Spinal cord (tissue), 10 donors: ENCODE measurements at places on chromosomes 12 and 14. TPM values are rescaled to one million over a fixed set of nuclear protein-coding genes. Genes with fewer than 3 reads are reported as not detected.

INSM2 gene
- 1.5 TPM for total RNA-seq

GRCh38 chr12:4293966-4294505 lies 20.5 kb downstream of the CCND2 start:
- no peaks in the 10 kb centered on the region for H3K27me3 ChIP-seq
- peaks cover 26% of the 10 kb centered on the region for H3K36me3 ChIP-seq
- no peak for DNase-seq
- peak overlapping the region; percentile 11 for H3K27ac ChIP-seq
- no peak overlapping the region for H3K4me3 ChIP-seq

DNA sequence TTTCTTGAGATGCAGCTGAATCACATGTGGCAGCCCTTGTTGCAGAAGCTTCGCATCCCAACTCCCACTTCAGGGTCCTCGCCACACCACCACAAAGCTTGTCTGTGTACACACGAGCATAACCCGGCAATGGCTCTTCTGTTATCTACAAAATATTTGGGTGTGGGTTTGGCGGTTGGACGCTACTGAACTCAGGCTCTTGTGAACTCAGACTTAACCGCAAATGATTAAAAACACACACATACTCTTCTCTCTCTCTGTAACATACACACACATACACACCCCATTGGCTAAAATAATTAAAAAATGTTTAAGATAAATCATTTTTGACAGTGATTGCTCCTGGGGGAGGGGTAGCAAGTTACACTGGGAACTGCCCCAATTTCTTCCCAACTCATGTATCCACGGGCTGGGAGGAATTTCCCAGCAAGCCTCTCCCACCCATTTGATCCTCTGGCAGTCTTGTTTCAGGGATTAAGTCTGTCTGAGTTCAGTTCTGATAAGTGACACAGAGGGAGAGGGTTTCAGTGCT lies 63.7 kb upstream of the MANSC4 start:
- DNase-seq: no peak
- no peak overlapping the region for H3K27ac ChIP-seq
- no peaks in the 10 kb centered on the region for H3K4me1 ChIP-seq
- no peak overlapping the region for H3K4me3 ChIP-seq
- H3K27me3 ChIP-seq: no peaks in the 10 kb centered on the region

FIGNL2 gene
- total RNA-seq: 0.40 TPM

DNA sequence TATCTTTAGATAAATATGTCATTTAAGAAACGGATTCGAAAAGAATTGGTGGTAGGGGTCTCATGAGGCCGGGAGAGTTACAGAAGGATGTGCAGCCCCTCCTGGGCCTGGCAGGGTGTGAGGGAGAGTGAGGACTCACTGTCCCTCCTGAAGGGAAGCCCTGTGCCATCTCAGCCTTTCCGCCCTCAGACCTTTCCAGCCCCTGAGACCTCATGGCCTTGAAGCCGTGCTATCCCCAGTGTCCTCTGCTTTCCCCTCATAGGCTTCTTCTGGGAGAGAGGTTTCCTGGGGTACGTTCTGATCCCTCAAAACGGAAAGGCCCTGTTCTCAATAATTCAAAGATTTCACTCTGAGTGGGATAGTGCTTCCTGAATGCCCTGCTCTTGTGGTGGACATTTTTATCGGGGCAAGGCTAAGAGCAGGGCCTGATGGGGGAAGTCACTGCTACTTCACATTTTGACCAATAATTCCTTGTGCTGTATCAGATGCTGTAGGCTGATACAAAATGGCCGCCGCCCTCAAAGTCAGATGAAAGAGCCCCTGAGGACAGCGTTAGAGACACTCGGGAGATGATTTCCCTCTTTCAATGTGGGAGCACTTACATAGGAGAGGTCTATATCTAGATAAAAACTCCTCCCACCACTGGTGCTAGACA lies 1.3 kb downstream of the CD4 start:
- no peaks in the 10 kb centered on the region for H3K36me3 ChIP-seq
- no peak overlapping the region for H3K4me3 ChIP-seq
- no peaks in the 10 kb centered on the region for H3K27me3 ChIP-seq
- H3K4me1 ChIP-seq: peaks cover 17% of the 10 kb centered on the region
- H3K27ac ChIP-seq: no peak overlapping the region

DNA sequence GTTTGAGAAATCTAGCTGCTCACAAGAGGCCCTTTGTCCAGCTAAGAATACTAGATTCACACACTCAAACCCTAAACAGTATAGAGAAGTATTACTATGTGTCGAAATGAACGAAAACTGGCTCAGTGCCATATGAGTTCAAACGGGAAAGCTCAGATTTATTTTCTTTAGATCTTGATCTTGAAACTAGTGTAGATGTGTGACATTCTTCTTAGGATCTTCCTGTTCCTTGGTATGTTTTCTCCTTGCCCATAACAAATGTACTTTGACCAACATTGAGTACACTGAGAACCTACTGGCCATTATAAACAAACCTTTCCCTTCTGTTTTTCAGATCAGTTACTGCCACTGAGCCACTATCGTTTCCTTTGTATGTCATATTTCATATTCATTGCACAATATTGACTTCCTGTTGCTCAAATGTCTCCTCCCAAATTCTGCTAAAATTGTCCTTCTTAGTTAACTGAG lies 21.3 kb downstream of the MYBPC1 start:
- no peak for DNase-seq
- no peak overlapping the region for H3K4me3 ChIP-seq
- H3K27ac ChIP-seq: no peak overlapping the region
- no peaks in the 10 kb centered on the region for H3K4me1 ChIP-seq
- H3K36me3 ChIP-seq: no peaks in the 10 kb centered on the region
